ENCODE measurements at places on chromosomes 12 and 14.

- no peak for DNase-seq
Measured at GRCh38 chr12:104274811-104275210, 28.7 kb upstream of the EID3 start.

GRCh38 chr14:76510181-76510580, 134.2 kb downstream of the ESRRB start:
- DNase-seq: no peak

DNA sequence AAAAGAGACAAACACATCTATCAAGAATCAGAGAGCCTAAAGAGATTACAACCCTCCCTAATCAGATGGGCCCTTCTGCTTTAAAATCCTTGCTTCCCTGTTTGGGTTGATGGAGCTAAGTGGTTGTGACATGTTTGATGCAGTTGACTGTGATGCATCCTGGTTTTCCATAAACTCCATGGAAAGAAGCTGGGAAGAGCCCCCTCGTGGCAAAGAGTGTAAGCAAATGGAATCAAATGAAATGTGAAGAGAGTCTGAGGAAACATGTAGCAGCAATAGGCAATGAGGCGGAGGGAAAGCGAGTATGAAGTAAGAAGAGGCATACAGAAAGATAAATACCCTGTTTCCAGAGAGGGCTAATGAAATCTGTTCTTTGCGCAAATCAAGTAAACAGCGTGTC, 70.4 kb upstream of the SLCO1C1 start:
- no peak for DNase-seq

DNA sequence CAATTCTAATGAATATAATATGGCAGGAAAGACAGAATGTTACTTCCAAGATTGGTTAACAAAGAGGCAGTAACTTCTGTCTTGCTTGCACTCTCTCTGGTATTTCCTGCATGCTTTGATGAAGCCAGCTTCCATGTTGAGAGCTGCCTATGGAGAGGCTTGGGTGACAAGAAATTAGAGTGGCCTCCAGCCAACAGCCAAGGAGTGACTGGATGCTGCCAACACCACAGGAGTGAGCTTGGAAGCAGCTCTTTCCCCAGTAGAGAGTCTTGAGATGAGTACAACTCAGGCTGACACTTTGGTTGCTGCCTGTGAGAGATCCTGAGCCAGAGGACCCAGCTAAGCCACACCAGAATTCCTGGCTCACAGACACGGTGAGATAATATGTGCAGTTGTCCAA, 183.1 kb downstream of the RMST start:
- DNase-seq: no peak

- no peak for DNase-seq
Measured at GRCh38 chr14:71592361-71592760, 339.9 kb upstream of the RGS6 start.

DNA sequence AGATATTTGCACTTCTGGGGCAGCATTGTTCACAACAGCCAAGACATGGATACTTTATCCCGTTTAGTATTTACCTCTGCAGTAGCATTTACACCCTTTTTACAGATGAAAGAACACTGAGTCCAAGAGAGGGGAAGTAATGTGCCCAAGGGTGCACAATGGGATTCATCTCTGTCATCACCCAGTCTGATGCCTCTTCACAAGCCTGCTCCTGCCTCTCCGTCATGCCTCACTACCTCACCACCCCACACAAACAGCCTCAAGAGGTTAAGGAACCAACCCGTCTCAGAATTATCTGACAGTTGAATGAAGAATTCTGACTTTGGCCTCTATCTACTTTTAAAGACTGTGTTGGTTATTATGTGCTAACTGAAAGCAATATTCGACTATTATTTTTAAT, 368.4 kb downstream of the ATP23 start:
- no peak for DNase-seq

DNA sequence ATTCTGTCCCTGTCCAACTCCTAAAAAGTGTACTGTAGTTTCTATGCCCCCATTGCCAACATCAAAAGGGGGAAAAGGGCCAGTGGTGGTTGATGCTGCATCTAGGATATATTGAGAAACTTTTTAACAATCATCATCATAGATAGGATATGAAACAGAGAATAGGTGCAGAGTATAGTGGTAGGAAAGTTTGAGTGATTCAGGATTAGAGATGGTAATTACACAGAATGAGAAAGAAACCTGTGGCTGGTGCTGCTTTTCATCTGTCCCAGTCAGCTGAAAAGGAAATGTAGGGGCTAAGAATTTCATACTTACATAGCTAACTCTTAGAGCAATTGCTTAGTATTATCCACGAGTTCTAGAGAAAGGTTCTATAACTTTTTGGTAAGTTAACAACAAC, 67.6 kb downstream of the GTF2A1 start:
- no peak for DNase-seq

- peak; percentile 48 for DNase-seq
Measured at GRCh38 chr14:76844223-76844622, 18.0 kb downstream of the LRRC74A start.

- DNase-seq: no peak
Measured at GRCh38 chr14:30252151-30252550, 306.8 kb upstream of the G2E3 start.

- no peak for DNase-seq
Measured at GRCh38 chr14:77158882-77159255, 17.3 kb upstream of the ZDHHC22 start.

GRCh38 chr12:75684678-75685616, 173.5 kb upstream of the KRR1 start:
- no peak for DNase-seq

GRCh38 chr12:3200814-3201233, 123.6 kb downstream of the TSPAN9 start:
- DNase-seq: no peak

DNA sequence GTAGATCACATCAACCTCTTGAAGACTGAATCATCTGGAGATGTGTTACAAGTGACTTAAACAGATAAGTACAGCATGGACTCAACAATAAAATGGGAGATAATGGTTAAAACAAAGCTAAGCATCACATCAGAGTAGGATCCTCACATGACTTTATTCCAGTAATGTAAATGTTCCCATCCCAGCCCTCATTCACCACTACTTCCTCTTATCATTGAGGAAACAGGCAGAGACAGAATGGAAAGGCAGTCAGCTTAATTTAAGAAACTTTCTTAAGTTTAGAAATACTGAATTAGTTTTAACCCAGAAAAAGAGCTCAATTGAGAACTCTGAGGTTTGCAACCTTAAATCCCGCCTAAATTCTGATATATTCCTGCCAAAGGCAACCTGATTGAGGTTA, 1.2 kb upstream of the ALG10 start:
- DNase-seq: no peak

GRCh38 chr12:41073633-41074472, 114.3 kb upstream of the PDZRN4 start:
- no peak for DNase-seq

DNA sequence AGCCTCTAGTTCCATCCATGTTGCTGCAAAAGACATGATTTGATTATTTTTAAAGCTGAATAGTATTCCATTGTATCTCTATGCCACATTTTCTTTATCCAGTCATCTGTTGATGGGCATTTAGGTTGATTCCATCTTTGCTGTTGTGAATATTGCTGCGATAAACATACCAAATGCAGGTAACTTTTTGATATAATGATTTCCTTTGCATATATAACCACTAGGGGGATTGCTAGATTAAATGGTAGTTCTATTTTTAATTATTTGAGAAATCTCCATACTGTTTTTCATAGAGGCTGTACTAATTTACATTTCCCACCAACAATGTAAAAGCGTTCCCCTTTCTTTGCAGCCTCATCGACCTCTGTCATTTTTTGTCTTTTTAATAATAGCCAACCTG, 342.5 kb downstream of the MDGA2 start:
- DNase-seq: no peak

- no peak for DNase-seq
Measured at GRCh38 chr12:119592232-119592631, 1.3 kb upstream of the TMEM233 start.

- no peak for DNase-seq
Measured at GRCh38 chr14:60381909-60382308, 104.0 kb downstream of the C14orf39 start.

DNA sequence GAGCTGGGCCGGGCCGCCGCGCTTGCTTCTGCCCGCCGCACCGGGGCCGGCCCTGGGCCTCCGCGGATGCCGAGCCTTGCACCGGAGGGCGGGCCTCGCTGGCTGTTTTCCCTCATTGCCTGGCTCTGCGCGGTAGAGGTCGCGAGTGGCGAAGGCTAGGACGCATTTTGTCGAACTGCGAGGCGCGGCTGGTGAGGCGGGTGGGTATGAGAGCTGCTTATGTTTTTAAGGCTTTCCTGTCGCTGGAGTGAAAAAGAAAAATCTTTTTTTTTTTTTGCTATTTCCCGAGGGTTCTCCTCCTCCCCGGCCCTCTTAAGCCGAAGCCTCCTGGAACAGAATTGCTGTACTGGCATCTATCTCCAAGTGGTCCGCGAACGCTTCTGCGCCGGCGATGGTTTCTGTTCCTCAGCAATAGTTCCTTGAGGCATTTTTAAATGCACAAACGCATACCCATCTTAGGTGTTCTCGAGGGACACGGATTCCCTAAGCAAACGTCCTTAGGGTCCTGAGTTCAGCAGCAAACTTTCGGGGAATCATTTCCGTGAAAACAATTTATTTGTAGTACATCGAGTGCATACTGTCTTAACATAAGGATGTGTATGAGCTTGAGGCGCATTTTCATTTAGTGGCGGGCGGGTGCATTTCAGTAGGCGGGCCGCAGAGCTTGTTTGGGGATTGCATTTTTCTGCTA, 631 bp downstream of the RESF1 start:
- peak; percentile 75 for DNase-seq

DNA sequence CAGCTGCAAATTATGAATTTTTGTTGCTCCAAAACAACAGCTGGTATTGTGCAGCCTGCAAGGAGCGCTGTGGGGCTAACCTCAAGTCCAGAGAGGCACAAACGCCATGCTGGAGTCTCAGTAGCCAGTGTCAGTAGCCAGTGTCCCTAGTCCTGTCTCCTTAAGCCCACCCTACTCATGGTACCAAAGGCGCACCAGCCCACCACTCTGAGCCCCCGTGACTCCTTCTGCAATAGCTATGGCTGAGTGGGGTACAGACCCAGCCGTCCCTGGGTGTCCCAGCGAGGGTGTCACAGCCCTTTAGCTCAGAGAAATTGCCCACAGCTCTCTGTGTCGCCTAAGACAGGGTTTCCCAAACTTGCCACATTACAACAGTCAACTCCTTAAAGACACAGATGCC, 65.2 kb downstream of the ARL6IP4 start:
- DNase-seq: no peak

Measured in CD4-positive, alpha-beta T cell treated with Interleukin-4 for 4 hours (primary cell).